Glutamatergic neuron (in vitro differentiated cells): ENCODE measurements at places on chromosomes 3 and 15. TPM values are rescaled to one million over a fixed set of nuclear protein-coding genes. Genes with fewer than 3 reads are reported as not detected.
A peak's percentile ranks its signal among the peaks of the same experiment; 100 is the strongest.

FSIP1 gene
- total RNA-seq, result 1.5 TPM

GRCh38 chr3:40242216-40242615 lies 67.3 kb upstream of the EIF1B start:
- no peak for DNase-seq

- no peak for DNase-seq
Observed at GRCh38 chr3:160622263-160623045, 54.5 kb upstream of the ARL14 start.

- no peak for DNase-seq
Observed at GRCh38 chr3:150543531-150543930, 2.8 kb downstream of the SERP1 start.

- DNase-seq, result no peak
Observed at GRCh38 chr3:129435367-129435766, 4.4 kb downstream of the MBD4 start.

- DNase-seq, result peak; percentile 45
Observed at GRCh38 chr15:80694611-80695098, 455 bp upstream of the ABHD17C start.

DNA sequence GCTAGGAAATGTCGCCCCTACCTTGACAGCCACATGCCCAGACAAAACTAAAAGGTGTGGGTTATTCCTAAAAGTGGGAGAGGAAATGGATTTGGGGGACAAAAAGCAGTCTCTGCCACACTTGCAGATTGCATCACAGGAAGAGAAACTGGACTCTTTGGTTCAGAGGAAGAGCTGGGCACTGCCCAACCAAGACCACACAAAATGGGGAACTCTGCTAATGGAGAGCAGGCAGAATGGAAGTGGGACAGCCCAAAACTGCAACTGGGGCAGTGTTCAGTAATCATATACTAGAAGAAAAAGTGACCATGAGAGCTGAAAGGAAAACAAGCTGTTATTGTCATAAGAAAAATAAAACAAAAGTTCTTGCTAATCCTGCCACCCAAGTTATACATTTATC lies 138.9 kb upstream of the FRMD4B start:
- DNase-seq, result no peak
